ENCODE measurements at places on chromosomes 13 and 19.

- no peak for DNase-seq
These were observed 34.0 kb downstream of the LRCH1 start for GRCh38 chr13:46586751-46587514.

- no peak for DNase-seq
These were observed 1.5 kb upstream of the CGB5 start for GRCh38 chr19:49042177-49042576.

DNA sequence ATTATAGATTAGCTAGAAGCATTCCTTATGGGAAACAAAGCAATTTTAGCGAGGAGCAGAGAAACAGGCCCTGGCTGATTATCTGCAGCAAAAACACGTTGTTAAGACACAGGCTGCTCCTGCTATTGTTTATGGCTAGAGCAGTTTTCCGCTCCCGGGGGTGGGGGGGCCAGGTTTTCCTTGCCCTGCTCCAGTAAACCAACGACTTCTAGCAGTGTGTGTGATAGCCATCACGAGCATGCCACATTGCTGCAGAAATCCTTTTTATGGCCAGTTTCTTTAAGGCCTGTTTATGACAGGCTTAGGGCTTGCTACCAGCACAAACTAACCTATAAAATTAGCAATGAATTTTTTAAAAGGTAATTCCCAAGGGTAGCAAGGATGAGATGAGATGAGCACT, 18.4 kb upstream of the IL17D start:
- DNase-seq = no peak

DNA sequence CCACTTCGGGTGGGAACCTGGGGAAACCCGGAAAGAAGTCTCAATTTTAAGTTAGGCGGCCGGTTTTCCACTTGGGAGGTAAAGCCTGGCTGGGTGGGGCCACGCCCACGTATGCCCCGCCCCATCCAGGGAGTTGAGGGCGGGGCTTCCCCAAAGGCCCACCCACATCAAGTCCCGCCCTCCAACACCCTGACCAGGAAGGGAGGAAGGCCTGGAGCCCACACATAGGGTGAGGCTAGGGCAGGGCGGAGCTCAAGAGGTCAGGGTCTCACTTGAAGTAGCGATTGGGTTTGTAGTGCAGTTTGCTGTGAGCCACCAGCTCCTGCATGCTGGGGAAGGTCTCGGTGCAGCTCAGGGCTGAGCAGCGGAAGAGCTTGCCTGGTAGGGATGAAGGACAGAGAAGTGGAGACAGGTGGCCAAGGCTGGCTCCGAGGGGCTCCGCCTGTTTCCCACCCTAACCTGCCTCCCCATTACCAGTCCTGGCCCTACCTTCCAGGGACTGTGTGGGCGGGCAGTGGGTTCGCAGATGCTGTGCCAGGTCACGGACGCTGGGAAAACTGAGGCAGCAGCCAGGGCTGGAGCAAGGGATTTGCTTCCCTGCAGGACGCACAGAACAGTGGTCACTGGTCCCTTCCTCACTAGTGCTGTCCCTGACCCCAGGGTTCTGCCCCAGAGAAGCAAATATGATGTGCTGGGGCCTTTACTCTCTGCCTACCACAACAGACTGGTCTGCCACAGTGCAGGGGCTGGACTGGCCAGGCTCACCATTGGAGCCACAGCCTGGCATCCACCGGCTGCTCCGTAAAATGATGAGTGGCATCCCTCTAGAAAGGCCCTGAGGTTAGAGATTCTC, 1.6 kb downstream of the ZNF414 start:
- DNase-seq = no peak
